ENCODE measurements at places on chromosomes 2 and 18. TPM values are rescaled to one million over a fixed set of nuclear protein-coding genes. Genes with fewer than 3 reads are reported as not detected.

DNA sequence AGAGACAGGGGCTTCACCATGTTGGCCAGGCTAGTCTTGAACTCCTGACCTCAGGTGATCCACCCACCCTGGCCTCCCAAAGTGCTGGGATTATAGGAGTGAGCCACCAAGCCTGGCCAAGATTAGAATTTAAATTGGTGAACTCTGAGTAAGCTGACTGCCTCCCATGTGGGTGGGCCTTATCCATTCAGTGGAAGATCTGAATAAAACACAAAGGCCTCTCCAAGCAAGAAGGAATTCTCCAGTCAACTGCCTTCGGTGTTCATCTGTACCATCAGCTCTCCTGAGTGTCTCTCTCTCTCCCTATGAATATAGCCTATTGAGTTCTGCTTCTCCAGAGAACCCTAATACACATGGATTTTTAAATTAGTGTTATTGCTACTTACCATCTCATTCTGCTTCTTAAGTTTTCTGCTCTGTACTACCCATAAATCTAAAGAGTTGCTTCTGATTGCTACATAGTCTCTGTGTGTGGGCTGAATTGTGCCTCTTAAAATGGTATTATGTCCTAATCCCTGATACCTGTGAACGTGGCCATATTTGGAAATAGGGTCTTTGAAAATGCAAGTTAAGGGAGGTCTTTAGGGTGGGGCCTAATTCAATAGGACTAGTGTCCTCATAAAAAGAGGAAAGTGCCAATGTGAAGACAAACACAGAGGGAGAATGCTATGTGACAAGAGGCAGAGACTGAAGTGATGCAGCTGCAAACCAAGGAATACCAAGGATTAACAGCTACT lies 36.3 kb downstream of the FBXO11 start:
- no peak overlapping the region for H3K27ac ChIP-seq
- no peak overlapping the region for H3K4me3 ChIP-seq

- H3K27me3 ChIP-seq = no peaks in the 10 kb centered on the region
- peaks cover 59% of the 10 kb centered on the region for H3K4me1 ChIP-seq
- no peak overlapping the region for H3K4me3 ChIP-seq
- DNase-seq = no peak
- no peaks in the 10 kb centered on the region for H3K36me3 ChIP-seq
- H3K27ac ChIP-seq = peak overlapping the region; percentile 34
Measured at GRCh38 chr2:43038696-43039094, 187.7 kb downstream of the ZFP36L2 start.

DNA sequence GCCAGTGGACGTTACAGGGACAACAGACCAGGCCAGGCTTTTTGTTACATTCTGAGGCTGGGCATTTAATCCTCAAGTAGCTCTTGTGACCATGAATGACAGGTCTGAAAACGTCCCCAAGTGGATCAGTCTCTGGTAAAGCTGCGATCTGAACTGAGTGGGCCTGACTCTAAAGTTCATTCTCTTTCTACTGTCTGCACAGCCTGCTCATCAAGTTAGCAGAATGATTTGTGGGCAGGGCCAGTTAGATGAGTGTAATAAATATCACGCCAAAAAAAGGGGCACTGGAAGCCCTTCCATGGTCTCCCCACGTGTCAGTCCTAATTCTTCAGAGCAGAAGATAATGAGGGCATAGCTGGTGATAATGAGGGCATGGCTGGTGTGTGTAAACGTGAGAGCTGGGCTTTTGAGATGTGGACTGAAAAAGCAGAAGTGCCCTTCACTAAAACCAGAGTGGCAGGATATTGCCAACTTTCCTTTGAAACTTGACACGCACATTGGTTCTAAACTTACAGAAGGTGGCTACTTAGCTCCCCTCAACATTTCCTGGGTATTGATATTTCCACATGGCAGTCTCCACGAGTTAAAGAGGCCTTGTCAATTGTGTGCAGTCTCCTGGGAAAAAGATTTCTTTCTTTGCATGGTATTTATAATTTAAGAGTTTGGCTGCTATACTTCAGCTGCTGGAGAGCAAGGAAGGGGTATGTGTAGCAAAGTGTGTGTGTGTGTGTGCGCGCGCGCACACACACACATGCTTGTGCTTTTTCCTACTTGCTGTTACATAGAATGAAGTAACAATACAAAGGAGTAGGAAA lies 72.7 kb upstream of the LYPD6B start:
- H3K27me3 ChIP-seq = no peaks in the 10 kb centered on the region
- H3K36me3 ChIP-seq = no peaks in the 10 kb centered on the region
- H3K27ac ChIP-seq = no peak overlapping the region
- H3K4me1 ChIP-seq = no peaks in the 10 kb centered on the region

DNA sequence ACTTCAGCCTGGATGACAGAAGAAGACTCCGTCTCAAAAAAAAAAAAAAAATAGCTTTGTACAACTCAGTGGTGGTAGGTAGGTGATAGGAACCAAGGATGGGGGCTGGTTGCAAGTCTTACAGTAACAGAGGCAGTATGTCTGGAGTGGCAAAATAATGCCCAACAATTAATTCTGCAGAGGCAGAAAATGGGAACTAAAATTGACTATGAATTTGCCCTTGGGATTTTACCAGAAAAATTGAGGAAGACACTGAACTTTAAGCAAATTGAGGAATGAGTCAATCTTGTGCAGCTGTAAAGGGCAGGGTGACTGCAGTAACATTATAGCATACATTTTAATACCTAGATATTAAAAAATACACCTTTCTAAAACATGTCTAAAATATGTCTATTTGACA lies 292.1 kb upstream of the FBXO11 start:
- H3K36me3 ChIP-seq = no peaks in the 10 kb centered on the region
- no peaks in the 10 kb centered on the region for H3K27me3 ChIP-seq
- no peak for DNase-seq
- H3K4me3 ChIP-seq = no peak overlapping the region
- no peak overlapping the region for H3K27ac ChIP-seq

- H3K4me1 ChIP-seq = peaks cover 3% of the 10 kb centered on the region
- no peaks in the 10 kb centered on the region for H3K27me3 ChIP-seq
- no peak overlapping the region for H3K27ac ChIP-seq
- DNase-seq = peak; percentile 30
- no peak overlapping the region for H3K4me3 ChIP-seq
Measured at GRCh38 chr2:217445723-217446122, 557.1 kb downstream of the TNS1 start.

DNA sequence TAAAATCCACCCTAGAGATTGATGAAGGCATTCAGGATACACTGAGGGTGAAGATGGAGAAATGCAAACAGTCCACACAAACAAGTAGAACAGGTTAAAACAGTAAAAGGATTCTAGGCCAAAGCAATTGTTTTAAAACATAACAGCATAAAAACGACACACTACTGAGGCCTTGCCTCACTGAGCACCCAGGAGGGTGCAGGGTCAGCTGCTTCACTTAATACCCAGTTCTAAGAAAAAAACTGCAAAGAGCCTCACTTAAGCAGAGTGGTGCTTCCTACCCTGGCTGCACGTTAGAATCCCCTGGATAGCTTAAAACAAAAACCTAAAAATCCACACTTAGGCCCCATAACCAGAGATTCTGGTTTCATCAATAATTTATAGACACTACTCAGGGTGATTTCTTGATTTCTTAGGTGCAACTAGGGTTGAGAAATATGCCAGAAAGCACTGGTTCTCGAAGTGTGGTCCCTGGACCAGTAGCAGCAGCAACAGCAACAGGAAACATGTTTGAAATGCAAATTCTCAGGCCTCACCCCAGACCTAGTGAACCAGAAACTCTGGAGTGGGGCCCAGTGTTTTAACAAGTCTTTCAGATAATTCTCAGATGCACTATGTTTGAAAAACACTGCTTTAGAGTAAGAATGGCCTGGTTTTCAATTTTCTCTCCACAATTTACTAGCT lies 279.1 kb downstream of the ZEB2 start:
- no peaks in the 10 kb centered on the region for H3K36me3 ChIP-seq
- H3K4me3 ChIP-seq = no peak overlapping the region
- H3K27me3 ChIP-seq = no peaks in the 10 kb centered on the region
- no peak overlapping the region for H3K27ac ChIP-seq
- peaks cover 3% of the 10 kb centered on the region for H3K4me1 ChIP-seq
- no peak for DNase-seq

GRCh38 chr2:213723707-213724106 lies 439.4 kb downstream of the SPAG16 start:
- H3K4me1 ChIP-seq = no peaks in the 10 kb centered on the region
- DNase-seq = no peak
- H3K36me3 ChIP-seq = no peaks in the 10 kb centered on the region
- H3K27ac ChIP-seq = no peak overlapping the region
- no peaks in the 10 kb centered on the region for H3K27me3 ChIP-seq
- no peak overlapping the region for H3K4me3 ChIP-seq

- H3K27ac ChIP-seq = no peak overlapping the region
- no peaks in the 10 kb centered on the region for H3K4me1 ChIP-seq
- no peaks in the 10 kb centered on the region for H3K27me3 ChIP-seq
- no peaks in the 10 kb centered on the region for H3K36me3 ChIP-seq
- H3K4me3 ChIP-seq = no peak overlapping the region
- no peak for DNase-seq
Measured at GRCh38 chr18:39232490-39232889, 1666.9 kb upstream of the CELF4 start.

GRCh38 chr2:120299561-120299960 lies 46.4 kb upstream of the INHBB start:
- DNase-seq = no peak
- H3K4me3 ChIP-seq = no peak overlapping the region
- H3K27me3 ChIP-seq = no peaks in the 10 kb centered on the region
- H3K4me1 ChIP-seq = peaks cover 4% of the 10 kb centered on the region
- peaks cover 33% of the 10 kb centered on the region for H3K36me3 ChIP-seq

- H3K4me1 ChIP-seq = no peaks in the 10 kb centered on the region
- no peak for DNase-seq
- H3K4me3 ChIP-seq = no peak overlapping the region
- no peak overlapping the region for H3K27ac ChIP-seq
- no peaks in the 10 kb centered on the region for H3K36me3 ChIP-seq
Measured at GRCh38 chr18:22728481-22729105, 204.5 kb upstream of the RBBP8 start.

DNA sequence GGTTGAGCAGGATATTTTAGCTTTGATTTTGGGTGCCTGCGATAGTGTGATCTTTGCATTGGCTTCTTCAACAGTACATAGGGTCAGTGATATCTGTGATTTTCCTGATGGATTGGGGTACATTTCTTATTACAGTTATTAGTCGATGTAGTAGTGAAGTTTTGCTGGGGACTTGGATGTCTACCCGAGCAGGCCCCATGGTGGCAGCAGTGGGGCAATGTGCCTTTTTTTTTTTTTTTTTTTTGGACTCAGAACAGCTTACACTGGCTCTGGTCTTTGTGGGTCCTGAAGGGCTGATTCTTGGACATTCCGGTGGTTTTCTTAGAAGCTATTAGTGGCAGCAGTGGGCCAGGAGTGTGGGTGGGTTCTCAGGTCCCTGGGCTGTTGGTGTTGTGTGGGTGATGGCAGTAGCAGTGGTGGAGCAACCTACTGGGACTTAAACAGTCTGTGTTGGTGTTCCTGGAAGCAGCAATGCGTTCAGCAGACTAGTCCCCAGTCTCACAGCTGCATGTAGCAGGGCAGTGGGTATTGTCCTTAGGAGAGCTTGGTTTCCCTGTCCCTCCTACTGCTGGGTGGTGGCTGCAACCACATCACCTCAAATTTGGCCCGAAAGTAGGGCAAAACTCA lies 53.7 kb upstream of the SLC4A10 start:
- no peak overlapping the region for H3K27ac ChIP-seq
- DNase-seq = no peak
- H3K27me3 ChIP-seq = no peaks in the 10 kb centered on the region
- no peak overlapping the region for H3K4me3 ChIP-seq

DNA sequence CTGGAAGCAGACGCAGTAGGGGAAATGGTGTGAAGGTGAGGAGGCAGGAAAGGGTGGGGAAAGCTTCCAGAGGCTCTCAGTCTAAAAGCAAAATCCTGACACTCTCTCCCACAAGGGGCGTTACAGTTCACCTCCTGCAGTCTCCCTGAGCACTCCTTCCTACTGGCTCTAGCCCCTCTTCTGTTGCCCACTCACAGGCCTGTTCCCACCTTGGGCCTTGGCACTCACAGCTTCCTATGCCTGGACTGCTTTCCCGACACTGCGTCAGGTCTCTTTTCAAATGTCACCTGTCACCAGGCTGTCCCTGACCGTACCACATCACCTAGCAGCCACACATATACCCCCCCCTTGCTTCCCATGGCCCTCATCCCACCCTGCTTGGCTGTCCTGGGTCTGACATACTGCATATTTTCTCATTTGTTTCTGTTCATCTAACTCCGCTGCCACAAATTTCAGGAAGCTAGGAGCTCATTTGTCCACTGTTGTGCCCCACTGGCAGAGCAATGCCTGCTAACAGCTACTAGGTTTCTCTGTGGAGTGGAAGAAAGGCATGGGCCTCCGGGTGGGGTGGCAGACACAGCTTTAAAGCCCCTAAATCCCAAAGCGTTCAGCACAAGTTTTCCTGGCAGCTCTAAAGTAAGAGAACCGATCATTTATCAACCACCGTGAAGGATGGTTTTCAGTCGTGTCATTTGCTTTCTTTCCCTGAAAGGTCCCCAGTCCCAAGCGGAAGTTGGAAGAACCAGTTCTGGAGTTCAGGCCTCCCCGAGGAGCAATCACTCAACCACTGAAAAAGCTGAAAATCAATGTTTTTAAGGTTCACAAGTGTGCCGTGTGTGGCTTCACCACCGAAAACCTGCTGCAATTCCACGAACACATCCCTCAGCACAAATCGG lies 118.8 kb downstream of the ZNF532 start:
- DNase-seq = no peak
- peaks cover 41% of the 10 kb centered on the region for H3K36me3 ChIP-seq
- H3K4me1 ChIP-seq = peaks cover 7% of the 10 kb centered on the region
- H3K4me3 ChIP-seq = no peak overlapping the region

DNA sequence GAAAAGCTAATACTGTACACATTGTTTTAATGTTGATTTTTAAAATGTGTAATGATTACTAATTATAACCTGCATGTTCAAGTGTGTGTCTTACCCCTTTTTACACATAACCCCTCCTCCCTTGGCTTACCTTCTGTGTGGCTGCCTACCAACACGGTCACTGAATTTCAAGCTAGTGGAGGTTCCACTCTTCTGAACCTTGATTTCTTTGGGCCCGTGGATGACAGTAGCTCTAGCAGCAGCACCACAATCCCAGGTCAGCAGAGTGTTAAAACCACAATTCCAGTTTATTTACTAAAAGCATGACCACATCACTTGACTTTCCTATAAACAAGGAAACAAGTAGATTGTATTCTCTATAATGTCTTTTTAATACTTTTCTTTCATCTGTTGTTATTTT lies 56.9 kb downstream of the AFTPH start:
- H3K4me1 ChIP-seq = no peaks in the 10 kb centered on the region
- no peaks in the 10 kb centered on the region for H3K27me3 ChIP-seq
- no peak overlapping the region for H3K4me3 ChIP-seq
- H3K27ac ChIP-seq = no peak overlapping the region
- DNase-seq = no peak

DNA sequence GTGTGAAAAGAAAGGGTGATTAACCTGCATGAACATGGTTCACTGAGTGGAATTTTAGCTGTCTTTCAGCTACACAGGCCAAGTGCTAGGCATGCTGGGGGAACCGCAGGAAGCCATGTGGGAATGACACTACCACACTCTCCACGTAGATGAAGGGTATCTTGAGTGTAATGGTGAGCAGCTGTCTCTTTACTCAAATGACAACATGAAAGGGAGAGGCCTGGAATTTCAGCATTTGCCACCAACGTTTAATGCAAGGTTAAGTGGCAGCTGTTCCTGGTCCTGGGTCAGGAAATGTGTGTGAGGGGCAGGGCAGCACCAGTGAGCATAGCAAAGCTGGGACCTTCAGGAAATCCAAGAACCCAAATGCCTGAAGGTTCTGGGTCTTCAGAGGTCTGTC lies 588.4 kb downstream of the SLC4A3 start:
- H3K4me3 ChIP-seq = no peak overlapping the region
- H3K27ac ChIP-seq = no peak overlapping the region
- no peak for DNase-seq
- no peaks in the 10 kb centered on the region for H3K4me1 ChIP-seq
- H3K36me3 ChIP-seq = no peaks in the 10 kb centered on the region

KLHL30 gene
- 1.2 TPM for total RNA-seq

HRH4 gene
- total RNA-seq = not detected

Measured in osteocyte (in vitro differentiated cells).